ENCODE measurements at places on chromosomes 6 and 20. TPM values are rescaled to one million over a fixed set of nuclear protein-coding genes. Genes with fewer than 3 reads are reported as not detected.

- DNase-seq = no peak
Measured at GRCh38 chr6:57162028-57162427, 10.1 kb upstream of the BAG2 start.

GRCh38 chr20:22977047-22977785 is 57.9 kb upstream of the SSTR4 start:
- peak; percentile 69 for DNase-seq

DNA sequence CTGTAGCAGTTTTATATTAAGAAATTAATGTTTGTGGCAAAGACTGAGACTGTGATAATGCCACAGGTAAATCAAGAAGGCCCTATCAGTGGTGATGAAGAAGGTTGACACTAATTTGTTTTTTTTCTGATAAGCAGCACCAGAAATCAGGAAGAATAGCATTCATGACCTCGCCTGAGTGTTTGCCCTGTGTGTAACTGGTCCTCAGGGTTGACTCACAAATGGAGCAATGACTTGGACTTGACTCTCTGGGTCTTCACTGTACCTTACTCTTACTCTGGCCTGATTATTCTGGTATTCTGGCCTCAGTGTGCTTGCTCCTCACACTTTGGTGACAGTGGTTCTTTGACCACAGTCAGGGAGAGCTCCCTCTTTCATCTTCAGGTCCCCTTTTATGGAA is 243.9 kb downstream of the HAO1 start:
- no peak for DNase-seq

Gene CYP24A1
- total RNA-seq = not detected

DNA sequence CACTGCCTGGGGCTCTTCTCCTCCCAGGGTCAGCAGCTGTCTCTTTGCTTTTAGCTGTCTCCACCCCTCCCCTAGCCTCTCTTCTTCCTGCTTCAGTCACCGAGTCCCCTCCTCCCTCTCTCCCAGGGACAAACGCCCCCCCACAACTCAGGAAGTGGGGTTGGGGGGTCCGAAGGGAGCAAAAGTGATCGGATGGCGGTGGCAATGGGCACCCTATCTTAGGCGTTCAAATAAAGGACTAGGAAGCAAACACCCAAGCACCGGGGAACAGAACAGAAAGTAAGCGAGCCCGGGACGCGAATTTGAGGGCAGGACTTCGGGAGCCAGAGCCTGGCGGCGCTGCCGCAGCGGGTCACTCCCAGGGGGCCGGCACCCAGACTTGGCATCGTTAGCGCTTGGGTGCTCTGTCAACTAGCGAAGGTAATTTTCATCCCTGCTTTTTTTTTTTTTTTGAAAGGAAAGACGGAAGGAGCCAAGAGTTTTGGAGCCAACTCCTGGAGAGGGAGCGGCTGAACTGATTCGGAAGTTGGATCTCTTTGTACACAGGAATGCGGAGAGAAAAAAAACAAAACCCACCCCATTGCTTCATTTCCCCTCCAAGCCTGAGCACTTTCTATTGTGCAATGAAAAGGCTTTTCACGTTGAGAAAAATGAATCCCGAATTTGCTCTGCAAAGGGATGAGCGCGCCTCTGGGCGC is 815 bp upstream of the ITPR3 start:
- no peak for DNase-seq

DNA sequence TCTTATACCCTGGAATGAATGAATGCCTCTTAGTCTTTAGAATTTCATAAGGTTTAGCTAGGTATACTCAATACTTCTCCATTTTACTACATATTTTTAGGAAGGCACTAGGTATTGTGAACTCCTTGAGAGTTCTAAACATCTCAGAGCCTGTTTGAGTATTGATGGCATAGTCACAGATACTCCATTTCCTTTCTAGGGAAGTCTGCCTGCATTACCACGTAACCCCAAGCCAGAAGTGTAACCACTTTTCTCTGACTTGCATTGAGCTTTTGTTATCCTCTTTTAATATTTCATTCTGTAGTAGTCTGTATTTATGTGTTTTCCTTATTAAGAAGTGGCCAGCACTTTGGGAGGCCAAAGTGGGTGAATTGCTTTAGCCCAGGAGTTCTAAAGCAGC is 12.2 kb downstream of the TOP1 start:
- DNase-seq = no peak

Gene BMP5
- total RNA-seq = 0.28 TPM

DNA sequence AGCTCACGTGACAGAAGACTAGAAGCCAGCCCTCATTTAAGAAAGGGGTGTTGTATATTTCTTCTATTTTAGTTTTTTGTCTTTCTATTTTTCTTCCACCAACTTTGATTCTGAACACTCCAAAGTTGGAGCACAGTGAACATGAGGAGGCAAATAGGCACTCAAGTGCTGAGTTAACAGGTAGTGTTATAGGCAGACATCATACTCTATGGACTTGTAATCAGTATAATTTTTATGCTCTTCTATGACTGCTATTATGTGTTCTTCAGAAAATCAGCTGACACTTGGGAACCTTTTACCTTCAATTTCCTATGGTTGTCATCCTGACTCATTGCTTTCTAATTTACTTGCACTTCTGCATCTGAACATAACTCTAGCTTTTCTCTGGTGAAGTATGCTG is 396.3 kb upstream of the EYS start:
- DNase-seq = no peak

GRCh38 chr20:3998998-3999397 is 16.4 kb downstream of the RNF24 start:
- DNase-seq = no peak

GRCh38 chr6:1616701-1617463 is 7.2 kb downstream of the FOXC1 start:
- no peak for DNase-seq

- no peak for DNase-seq
Measured at GRCh38 chr6:126199466-126199865, 140.4 kb upstream of the CENPW start.

GRCh38 chr20:47361057-47361915 is 4.8 kb upstream of the ZMYND8 start:
- no peak for DNase-seq

Gene PLN
- 294 TPM for total RNA-seq

GRCh38 chr6:110895907-110896608 is 21.5 kb downstream of the AMD1 start:
- no peak for DNase-seq

Gene E2F3
- total RNA-seq = 2.9 TPM

- no peak for DNase-seq
Measured at GRCh38 chr6:139713424-139713823, 339.0 kb upstream of the CITED2 start.

GRCh38 chr20:37500311-37500710 is 20.7 kb upstream of the NNAT start:
- DNase-seq = peak; percentile 37

Gene TMEM170B
- total RNA-seq = 10.5 TPM

Gene SNPH
- 9.6 TPM for total RNA-seq

GRCh38 chr6:41347378-41348050 is 12.1 kb downstream of the NCR2 start:
- no peak for DNase-seq

DNA sequence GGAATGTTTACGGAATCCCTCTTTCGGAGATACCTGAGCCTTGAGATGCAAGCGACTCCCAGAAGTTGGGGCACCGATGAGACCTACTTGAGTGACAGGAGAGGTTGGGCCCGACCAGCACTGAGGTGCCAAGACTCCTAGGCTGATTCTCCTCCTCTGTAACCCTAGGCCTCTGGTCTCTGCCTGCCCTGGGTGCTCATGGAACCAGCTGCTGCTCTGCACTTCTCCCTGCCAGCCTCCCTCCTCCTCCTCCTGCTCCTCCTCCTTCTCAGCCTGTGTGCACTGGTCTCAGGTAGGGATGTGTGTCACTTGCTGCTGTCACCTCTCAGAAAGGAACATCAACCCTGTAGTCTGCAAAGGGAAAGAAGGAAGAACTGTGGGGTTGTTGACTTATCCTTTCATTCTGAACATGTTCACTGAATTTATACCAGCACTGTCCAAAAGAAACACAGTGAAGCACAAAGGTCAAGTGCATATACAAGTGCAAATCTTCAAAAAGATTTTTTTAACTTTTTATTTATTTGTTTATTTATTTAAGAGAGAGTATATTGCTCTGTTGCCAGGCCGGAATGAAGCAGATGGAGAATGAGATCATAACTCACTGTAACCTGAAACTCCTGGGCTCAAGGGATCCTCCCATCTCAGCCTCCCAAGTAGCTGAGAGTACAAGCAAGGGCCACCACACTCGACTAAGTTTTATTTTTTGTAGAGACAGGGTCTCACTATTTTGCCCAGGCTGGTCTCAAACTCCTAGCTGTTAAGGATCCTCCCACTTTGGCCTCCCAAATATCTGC is 913 bp downstream of the BTN2A2 start:
- DNase-seq = no peak

GRCh38 chr6:136114661-136115060 is 135.4 kb downstream of the MTFR2 start:
- no peak for DNase-seq

DNA sequence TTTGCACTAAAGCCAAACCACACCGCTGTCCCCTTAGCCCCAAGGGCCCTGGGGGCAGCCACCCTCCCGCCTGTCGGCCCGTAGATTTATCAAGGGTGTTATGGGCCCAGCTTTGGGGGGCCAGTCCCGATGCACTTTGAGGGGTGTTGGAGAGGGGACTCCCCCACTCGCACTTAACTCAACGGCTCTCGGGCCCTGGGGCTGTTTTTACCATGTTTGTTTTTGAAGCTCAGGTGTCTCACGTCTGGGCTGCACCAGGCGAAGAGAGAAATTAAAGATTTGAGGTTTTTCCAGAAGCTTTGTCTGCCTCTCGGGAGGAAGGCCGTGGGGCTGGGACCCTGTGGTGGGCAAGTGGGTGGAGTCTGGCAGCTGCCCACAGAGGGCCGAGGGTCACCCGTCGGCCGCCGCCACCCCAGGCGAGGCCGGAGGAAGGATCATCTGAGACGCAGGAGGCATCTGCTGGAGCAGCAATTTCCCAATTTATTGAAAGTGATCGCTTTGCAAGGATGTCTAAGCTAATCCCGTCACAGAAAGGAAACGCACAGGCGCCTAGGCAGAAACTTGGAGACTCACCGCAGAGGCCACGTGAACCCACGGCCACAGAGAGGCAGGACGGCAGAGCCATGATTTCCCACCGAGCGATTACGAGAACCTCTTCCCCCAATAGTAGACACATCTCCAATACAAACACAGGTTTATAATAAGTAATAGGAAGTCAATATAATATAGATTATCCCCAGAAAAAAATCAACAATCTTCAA is 3.8 kb downstream of the SLC2A4RG start:
- peak; percentile 66 for DNase-seq

Gene LTB
- 0.68 TPM for total RNA-seq

Gene ALDH5A1
- 2.6 TPM for total RNA-seq

Gene IFNGR1
- total RNA-seq = 63.7 TPM

DNA sequence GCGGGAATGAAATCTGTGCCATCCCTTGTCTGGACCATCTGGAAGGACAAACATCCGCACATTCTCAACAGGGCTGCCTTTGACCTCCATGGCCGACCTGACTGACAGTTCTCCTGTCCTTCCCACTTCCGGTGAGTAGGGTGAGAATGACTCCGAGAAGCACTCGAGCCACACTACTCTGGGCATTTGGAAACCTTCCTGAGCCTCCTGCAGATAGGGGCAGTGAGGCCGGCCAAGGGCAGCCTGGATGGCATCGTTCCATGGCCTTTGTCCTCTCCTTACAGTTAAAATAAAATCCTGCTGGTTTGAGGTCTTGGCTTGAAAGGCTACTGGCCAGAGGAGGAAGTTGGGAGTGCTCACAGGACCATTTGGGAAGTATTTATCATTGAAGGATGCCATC is 70.9 kb upstream of the QKI start:
- DNase-seq = no peak

Gene HLA-A
- total RNA-seq = 402 TPM

GRCh38 chr6:160222491-160222890 is 36.1 kb downstream of the SLC22A2 start:
- no peak for DNase-seq

GRCh38 chr6:22664968-22665367 is 95.6 kb downstream of the HDGFL1 start:
- no peak for DNase-seq

- DNase-seq = no peak
Measured at GRCh38 chr6:104256646-104257045, 603.1 kb downstream of the HACE1 start.

GRCh38 chr6:15413466-15414234 is 167.8 kb downstream of the JARID2 start:
- no peak for DNase-seq

Gene SLC4A11
- total RNA-seq = not detected

Data from sigmoid colon (tissue), 7 donors.